ENCODE measurements at places on chromosomes 12 and 14.
A peak's percentile ranks its signal among the peaks of the same experiment; 100 is the strongest.

- DNase-seq: no peak
Observed at GRCh38 chr14:73741876-73742519, 27.8 kb upstream of the PNMA1 start.

DNA sequence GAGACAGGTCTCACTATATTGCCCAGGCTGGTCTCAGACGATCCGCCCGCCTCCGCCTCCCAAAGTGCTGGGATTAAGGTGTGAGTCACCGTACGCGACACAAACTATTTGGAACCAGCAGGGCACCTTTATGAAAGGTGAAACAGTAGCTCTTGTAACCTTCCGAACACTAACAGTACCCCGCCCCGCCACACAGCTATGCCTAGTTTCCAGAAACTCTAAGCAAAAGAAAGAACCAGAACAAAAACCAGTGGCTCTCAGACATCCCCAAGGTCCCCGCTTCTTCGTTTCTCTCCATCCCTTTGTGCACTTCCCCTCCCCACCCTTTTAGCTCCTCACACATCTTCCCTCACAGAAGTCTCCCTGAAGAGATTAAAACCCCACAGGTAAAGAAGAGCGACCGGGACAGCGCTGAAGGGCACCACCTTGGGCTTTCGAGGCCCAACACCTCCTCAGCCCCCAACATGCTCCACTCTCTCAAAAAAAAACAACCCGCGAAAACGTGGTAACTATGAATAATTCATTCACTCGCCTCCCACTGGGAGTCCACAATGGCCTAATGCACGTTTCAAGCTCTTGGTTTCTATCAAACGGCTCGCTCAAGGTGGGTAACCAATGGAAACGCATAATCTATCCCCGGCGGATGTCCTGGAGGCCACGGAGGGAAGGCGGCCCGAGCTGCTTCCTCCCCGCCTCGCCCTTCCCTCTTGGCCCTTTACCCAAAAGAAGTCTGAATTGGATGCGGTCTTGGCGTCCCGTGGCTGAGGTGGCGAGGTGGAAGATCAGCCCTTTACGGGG is 877 bp downstream of the BAG5 start:
- DNase-seq: no peak

- DNase-seq: peak; percentile 38
Observed at GRCh38 chr14:52792097-52792415, 649 bp upstream of the GNPNAT1 start.

DNA sequence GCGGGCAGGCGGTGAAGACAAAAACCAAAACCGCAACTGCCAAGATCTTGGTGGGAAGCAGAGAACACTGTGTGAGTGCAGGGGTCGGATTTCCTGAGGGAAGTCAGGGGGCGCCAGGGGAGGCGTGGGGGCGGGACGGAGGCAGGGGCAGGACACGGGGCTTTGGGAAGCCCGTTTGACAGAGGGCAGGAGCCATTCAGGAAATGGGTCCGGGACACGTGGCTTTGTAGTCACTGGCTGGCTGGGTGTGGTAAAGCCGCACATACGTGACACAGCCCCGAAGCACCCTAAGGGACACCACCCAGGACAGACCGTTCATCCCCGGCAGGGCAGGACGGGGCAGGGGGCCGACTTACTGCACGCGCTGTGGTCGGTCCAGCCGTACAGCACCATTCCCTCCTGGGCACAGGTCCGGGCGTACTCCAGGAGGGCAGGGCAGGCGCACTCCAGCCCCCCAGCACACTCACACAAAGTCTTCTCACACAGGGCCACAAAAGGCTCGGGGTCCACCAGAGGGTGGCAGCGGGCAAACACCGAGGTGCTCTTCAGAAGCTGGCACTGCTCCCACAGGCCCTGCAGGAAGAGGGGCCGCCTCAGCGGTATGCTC is 49.4 kb downstream of the VWF start:
- DNase-seq: no peak

DNA sequence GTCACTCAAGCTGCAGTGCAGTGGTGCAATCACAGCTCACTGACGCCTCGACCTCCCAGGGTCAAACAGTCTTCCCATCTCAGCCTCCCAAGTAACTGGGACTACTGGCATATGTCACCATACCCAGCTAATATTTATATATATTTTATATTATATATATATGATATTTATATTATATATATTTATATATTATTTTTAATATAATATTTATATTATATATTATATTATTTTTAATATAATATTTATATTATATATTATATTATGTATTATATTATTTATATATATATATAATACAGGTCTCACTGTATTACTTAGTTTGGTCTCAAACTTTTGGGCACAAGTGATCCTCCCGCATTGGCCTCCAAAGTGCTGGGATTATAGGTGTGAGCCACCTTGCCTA is 9.4 kb downstream of the ZNF84 start:
- no peak for DNase-seq

DNA sequence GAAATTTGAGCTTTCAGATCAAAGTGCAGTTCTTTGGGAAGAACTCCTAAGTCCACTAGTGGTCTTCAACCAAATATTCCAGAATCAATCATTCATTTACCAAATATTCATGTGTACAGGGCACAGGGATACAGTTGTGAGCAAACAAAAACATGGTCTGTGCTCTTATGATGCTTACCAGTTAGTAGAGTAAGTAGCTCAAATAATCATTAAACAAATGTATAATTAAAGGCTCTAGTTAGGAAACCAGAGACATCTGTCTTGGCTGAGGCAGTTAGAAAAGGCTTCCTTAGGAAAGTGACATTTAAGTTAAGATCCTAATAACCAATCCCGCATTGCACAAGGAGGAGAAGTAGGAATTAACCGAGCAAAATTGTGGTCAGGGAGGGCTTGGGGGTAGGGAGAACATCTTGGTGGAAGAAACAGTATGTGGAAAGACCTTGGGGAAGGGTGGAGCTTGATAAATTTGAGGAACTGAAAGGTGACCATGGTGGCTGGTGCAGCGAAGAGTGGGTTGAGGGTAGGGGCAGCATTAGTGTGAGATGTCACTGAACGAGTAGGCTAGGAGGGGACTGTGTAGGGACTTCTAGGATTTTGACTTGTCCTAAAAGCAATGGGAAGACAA is 40.0 kb downstream of the PEBP1 start:
- DNase-seq: no peak

DNA sequence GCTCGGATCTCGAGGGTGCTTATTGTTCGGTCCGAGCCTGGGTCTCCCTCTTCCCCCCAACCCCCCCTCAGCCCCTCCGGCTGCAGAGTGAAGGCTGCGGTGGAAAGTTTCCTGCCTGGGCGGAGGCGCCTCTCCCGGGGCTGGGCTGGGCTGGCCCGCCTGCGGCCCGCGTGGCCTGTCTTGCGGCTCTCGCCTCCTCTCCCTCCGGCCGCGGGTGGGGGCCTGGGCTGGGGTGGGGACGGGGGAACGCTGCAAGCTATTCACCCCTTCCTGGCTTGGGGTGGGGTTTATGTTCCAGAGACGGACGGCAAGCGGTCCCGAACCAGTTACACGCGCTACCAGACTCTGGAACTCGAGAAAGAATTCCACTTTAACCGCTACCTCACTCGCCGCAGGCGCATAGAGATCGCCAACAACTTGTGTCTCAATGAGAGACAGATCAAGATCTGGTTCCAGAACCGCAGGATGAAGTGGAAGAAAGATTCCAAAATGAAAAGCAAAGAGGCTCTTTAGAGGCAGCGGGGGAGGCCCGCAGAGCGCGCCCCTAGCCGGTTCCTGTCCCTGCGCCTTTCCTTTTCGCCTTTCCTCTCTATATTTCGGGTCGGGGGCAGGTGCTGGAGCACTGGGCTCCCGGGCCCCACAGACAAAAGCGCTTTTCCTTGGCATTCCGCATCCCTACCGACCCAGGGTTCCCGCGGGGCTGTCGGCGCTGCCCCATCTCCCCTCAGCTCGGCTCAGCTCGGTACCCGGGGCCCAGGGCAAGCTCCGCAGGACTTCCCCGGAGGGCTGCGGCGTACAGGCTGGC is 1.3 kb downstream of the HOXC5 start:
- no peak for DNase-seq

DNA sequence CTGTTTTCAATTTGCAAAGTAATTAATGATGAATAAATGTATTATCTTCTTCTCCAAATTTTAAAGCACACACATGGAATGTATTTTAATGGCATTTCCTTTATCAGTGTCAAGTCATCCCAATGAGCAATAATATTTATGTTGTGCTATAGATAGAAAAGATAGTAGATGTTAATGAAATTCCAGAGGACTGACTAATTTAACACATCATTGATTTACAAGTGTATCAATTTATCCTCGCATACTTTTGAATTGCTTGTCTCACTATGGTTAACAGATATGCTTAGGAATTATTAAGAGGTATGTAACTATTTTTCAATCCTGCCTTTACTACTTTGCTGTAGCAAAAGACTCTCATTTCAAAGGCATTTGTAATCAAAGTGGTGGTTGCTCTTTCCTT is 842.9 kb downstream of the SLC6A15 start:
- DNase-seq: no peak

Measured in SHP77 (cell line).